ENCODE measurements at places on chromosomes 2 and 18.

DNA sequence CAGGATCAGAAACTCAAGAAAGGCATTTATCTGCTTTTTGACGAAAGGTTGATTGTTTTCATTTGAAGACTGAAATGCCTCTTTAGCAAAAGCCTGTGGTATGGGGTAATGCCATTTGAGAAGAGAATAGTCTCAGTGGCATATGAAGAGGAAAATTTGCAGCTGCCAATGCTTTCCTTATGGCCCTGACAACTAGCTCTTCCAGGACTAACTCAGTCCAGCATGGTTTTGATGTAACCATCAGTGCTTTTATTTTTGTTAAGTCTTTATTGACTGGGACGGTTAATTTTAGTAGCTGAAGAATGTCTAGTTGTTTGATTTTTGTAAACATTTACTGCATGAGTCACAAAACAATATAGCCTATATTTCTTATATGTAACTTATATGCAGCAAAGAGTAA, 158.4 kb downstream of the LNPK start:
- no peak for DNase-seq

DNA sequence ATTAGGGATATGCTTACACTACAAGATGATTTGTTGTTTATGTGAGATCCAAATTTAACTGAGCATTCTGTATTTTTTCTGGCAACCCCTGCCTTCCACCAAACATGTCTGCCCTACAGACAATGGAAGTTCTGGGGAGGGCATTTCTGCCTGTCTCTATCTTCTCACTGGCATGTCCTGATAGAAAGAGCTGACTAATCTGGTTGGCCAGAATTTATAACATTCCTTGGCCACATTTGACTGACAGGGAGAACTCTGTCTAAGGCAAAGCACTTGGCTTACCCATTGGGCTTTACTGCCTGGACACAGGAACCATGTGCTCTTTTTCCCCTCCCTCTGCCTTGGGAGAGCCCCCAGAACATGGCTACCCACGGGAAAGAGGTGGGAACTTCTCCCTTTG, 70.6 kb upstream of the TMEM178A start:
- no peak for DNase-seq

GRCh38 chr2:216624251-216624650, 9.0 kb upstream of the IGFBP2 start:
- no peak for DNase-seq

GRCh38 chr2:954687-955000, 4.0 kb downstream of the SNTG2 start:
- no peak for DNase-seq

DNA sequence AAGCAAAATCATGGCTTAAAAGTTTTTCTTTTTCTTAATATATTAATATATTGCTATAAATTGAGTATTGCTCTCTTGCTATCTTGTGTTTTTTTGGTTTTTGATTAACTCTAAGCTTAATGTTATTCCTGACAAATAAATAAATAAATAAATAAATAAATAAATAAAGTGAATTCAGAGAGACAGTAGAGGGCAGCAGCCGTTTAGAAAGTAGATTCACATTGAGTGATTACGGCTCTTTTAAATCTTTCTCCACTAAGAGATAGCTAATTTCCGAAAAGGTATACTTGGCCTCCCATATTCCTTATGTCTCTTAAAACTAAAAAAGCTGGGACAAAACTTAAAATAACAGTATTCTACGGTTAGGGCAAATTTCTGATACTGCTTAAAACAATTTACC, 34.3 kb downstream of the MSH2 start:
- peak; percentile 5 for DNase-seq

DNA sequence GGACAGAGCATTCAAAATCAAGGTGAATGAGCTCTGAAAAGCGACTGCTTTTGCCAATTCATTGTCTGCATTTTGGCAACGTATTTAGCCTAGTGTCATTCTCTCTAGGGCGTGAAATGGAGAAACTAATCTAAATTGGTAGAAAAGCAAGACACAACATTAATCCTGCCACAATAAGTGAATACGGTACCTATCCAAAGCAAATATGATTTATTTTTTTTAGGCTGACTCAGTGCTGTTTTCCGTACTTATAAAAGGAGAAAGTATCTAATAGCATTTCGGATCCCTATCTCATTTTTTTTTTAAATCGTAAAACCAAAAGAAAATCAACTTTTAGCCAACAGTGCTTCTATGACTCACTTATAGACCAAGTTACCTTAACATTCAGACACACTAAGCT, 672.5 kb downstream of the LRP1B start:
- DNase-seq: no peak

- DNase-seq: no peak
Observed at GRCh38 chr2:149394864-149395263, 64.5 kb downstream of the LYPD6 start.

- no peak for DNase-seq
Observed at GRCh38 chr2:185477452-185477851, 261.2 kb upstream of the FSIP2 start.

DNA sequence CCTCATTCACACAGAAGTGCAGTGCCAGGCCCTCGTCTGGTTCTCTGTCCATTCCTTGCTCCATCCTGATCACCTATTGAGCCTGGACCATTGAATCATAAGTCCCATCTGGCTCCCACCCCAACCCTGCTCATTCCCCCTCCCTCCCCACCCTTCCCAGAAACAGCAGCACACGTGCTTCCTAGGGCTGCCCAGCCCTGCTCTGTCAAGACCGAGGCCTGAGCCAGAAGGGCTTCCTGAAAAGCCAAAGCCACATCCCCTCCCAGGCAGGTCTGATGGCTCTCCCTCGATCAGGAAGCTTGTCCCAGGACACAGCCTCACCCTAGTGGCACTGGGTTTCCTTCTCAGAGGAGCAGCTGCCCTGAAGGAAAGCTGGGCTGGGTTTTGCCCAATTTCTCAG, 79.8 kb upstream of the FZD7 start:
- no peak for DNase-seq

- DNase-seq: no peak
Observed at GRCh38 chr2:103402944-103403343, 641.1 kb downstream of the TMEM182 start.

GRCh38 chr2:158578703-158579330, 122.1 kb downstream of the PKP4 start:
- no peak for DNase-seq

DNA sequence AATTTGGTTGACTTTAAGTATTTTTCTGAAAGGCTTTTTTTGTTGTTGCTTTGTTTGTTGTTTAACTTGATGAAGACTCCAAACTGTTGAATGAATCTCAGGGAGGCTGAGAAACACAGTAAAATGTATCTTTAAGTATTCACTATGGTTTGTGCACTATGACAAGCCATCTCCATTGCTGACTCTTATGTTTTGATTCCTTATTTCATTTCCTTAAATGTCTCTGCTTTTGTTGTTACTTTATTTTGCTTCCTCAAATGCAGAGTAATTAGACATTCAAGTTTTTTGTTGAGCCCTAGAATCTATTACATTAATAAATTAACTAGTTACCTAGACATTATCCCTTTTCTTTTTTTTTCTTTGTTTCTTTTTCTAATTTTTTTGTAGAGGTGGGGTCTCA, 46.3 kb upstream of the SLC39A10 start:
- peak; percentile 17 for DNase-seq

DNA sequence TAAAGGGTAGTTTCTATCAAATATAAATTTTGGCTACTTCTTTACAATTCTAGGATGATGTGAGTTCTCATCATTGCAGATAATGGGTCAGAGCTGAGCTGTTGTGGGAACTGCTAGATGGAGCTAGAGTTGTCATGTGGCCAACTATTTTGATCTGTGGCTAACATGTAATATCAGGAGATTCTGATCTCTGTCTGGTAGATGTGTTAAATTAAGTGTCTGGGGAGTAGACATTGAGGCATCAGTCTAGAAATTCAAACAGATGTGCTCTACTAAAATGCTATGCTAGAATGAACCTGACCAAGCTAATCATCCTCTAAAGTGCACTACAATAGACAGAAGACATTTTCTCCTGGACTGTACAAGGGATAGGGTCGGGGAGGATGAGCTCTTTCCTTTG, 30.3 kb upstream of the DARS1 start:
- no peak for DNase-seq

- peak; percentile 56 for DNase-seq
Observed at GRCh38 chr2:181715033-181715630, 34.8 kb upstream of the NEUROD1 start.

GRCh38 chr18:56245866-56246580, 392.4 kb downstream of the TXNL1 start:
- no peak for DNase-seq

DNA sequence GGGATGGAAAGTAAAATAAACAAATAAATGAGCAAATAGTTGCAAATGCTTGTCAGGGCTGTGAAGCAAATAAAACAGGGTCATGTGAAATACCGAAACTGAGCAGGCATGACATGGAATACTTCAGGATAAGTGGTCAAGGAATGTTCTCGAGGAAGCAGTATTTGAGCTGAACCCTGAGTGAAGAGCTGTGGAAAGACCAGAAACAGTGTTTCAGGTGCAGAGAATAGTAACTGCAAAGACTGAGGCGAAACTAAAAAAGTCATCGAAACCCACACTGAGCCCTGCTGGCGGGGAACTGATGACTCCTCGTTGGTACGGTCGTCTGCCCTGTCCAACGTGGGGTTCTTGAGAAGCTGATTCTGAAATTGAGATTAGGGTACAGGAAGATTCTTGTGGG, 27.2 kb upstream of the MYCN start:
- DNase-seq: no peak

- DNase-seq: no peak
Observed at GRCh38 chr2:203583701-203584100, 48.6 kb upstream of the RAPH1 start.

GRCh38 chr2:238160206-238161129, 1.7 kb downstream of the ERFE start:
- DNase-seq: no peak

DNA sequence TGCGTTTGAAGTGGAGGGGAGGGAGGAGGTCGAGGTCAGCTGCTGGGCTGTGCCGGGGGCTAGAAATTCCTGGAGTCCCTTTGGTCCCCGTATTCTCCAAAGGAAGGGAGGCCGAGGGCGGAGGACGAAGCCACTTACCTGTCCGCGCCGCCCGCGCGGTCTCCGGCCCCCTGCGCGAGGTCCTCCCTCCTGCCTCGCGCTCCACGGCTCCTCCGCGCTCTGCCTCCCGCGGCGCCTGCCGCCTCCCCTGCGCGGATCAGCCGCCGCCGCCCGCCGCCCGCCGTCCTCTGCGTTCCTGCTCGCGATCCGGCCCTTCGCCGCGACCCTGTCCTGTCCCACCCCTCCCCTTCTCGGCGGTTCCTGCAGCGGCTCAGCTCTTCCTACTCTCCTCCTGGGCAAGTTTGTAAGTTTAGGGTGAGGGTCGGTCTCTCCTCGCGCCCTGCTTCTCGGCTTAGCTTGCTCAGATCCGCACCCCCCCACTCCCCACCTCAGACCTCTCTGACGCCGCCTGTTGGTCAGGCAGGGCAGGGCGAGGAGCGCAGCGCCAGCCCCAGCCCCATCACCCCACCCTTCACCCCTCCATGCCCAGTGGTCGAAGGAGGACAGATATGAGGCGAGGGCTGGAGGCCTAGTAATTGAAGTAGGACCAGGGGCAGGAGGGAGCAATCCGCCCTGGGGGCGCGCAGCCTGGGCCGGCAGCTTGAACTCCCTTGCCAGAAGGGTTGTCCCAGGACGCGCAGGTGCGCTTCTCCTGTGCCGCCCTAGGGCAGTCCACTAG, 9.7 kb upstream of the SKOR2 start:
- no peak for DNase-seq

DNA sequence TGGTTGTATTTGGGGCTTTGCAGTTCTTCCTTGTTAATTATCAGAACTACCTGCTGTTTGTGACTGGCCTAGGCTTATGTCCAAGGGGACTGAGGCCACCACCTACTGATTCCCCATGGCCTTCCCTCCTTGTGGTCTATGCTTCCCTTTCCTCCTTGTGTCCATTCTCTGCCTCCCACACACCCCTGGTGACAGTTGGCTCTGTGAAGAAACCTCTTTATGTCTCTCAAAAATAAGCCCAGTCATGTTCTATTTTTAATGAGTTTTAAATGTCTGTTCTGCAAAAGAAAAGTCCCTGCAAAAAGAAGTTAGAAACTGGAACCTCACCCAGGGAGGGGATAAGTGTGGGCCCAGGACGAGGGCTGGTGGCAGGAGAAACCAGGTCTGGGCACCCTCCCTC, 105.0 kb downstream of the SMC6 start:
- no peak for DNase-seq

DNA sequence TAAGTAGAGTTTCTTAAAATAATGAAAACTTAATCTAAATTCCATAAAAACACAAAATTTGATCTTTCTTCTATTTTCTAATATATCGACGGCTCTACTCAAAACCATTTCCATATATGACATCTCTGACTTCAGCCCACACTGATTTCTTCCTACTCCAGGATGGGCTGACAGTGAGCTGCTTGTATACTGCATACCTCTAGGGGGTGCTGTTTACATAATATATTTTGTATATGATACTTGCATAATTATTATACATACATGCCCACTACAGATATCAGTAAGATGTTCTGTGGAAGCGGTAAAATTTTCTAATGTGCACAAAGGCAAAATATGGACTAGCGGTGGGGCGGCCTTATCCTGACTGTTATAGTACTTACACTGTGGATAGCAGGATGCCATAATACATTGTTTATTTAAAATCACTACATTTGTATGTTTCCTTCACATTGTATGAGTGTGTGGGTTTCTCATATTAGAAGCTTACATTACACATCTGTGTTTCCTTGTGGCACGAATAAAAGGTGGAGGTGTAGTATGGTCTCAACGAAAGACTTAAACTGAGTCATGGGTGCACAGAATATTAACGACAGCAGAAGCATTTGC, 66.1 kb upstream of the NXPH2 start:
- no peak for DNase-seq

DNA sequence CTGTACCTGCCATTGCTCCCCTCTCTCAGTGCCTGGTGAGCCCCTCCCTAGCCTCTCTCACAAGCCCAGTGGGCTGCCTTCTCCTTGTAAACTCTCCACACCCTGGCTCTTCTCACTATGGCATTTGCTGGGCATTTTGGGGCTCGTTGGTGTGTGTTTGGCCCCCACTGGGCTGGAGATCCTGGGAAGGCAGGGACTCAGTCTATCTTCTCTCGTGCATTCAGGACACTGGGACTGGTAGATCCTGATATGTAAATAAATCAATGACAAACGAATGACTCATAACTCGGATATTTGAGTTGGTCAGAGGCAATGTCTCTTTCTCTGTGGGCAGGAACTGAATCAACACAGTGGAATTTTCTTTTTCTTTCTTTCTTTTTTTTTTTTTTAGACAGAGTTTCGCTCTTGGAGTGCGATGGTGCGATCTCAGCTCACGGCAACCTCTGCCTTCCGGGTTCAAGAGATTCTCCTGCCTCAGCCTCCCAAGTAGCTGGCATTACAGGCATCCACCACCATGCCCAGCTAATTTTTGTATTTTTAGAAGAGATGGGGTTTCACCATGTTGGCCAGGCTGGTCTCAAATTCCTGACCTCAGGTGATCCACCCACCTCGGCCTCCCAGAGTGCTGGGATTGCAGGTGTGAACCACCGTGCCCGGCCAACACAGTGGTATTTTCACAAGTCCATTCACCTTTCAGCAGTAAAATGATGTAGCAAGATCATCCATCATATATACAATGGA, 144.6 kb upstream of the SPRED2 start:
- DNase-seq: no peak
